BJ (cell line): ENCODE measurements at places on chromosomes 6 and 20. TPM values are rescaled to one million over a fixed set of nuclear protein-coding genes. Genes with fewer than 3 reads are reported as not detected.

GRCh38 chr6:4935975-4936680 lies 67.7 kb downstream of the RPP40 start:
- no peak for DNase-seq

DNA sequence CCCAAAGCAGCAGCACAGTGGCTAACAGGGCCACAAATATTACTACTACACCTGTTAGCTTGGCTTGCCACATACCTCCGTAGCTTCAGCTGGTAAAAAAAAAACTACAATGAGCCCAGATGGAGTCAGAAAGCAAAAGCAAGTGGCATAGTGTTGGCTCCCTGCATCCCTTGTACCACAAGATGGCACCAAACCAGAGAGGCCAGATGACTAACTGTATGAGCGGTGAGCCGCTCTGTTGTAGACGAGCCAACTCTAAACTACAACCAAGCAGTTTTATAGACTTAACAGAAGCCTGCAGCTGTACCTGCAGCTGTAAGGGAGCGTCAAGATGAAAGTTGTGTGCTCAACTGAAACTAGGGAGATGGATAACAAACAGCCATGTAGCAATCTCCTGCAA lies 84.5 kb upstream of the MCHR2 start:
- no peak for DNase-seq

GRCh38 chr6:31528821-31529328 lies at the start of gene MCCD1:
TSS of gene MCCD1 (plus strand) at chr6:31528962. CDS start at chr6:31529015, 53 bp downstream.
- DNase-seq, result no peak

The ETV7 gene
- polyA plus RNA-seq, result 1.4 and 1.8 TPM in 2 replicates

The ADAM33 gene
- polyA plus RNA-seq, result 53.8 and 82.6 TPM in 2 replicates

The ARMC2 gene
- polyA plus RNA-seq, result 2.4 and 3.6 TPM in 2 replicates
